ENCODE measurements at places on chromosomes 1 and 21.

- no peaks in the 10 kb centered on the region for H3K36me3 ChIP-seq
- no peaks in the 10 kb centered on the region for H3K27me3 ChIP-seq
- DNase-seq = no peak
- H3K4me3 ChIP-seq = no peak overlapping the region
Measured at GRCh38 chr1:182783068-182783467, 6.5 kb upstream of the NPL start.

GRCh38 chr1:45394342-45394741, 54.1 kb upstream of the MUTYH start:
- no peak overlapping the region for H3K27ac ChIP-seq
- H3K36me3 ChIP-seq = no peaks in the 10 kb centered on the region
- no peaks in the 10 kb centered on the region for H3K27me3 ChIP-seq
- no peak overlapping the region for H3K4me3 ChIP-seq

GRCh38 chr21:46188226-46189212, 4.3 kb upstream of the SPATC1L start:
- DNase-seq = peak; percentile 86
- H3K27ac ChIP-seq = peak overlapping the region; percentile 52
- peaks cover 42% of the 10 kb centered on the region for H3K36me3 ChIP-seq

GRCh38 chr1:40740039-40740996, 43.3 kb upstream of the KCNQ4 start:
- H3K27ac ChIP-seq = peak overlapping the region; percentile 55
- no peaks in the 10 kb centered on the region for H3K27me3 ChIP-seq
- peak; percentile 72 for DNase-seq
- peaks cover 61% of the 10 kb centered on the region for H3K4me1 ChIP-seq
- H3K4me3 ChIP-seq = no peak overlapping the region
- H3K36me3 ChIP-seq = no peaks in the 10 kb centered on the region

GRCh38 chr1:27535386-27535785, 45.4 kb upstream of the WASF2 start:
- H3K4me1 ChIP-seq = peaks cover 56% of the 10 kb centered on the region
- H3K36me3 ChIP-seq = peaks cover 15% of the 10 kb centered on the region
- peak overlapping the region; percentile 92 for H3K27ac ChIP-seq
- no peaks in the 10 kb centered on the region for H3K27me3 ChIP-seq
- no peak overlapping the region for H3K4me3 ChIP-seq

GRCh38 chr1:74245168-74245772, 10.1 kb downstream of the TNNI3K start:
- no peak overlapping the region for H3K27ac ChIP-seq
- no peak overlapping the region for H3K4me3 ChIP-seq

DNA sequence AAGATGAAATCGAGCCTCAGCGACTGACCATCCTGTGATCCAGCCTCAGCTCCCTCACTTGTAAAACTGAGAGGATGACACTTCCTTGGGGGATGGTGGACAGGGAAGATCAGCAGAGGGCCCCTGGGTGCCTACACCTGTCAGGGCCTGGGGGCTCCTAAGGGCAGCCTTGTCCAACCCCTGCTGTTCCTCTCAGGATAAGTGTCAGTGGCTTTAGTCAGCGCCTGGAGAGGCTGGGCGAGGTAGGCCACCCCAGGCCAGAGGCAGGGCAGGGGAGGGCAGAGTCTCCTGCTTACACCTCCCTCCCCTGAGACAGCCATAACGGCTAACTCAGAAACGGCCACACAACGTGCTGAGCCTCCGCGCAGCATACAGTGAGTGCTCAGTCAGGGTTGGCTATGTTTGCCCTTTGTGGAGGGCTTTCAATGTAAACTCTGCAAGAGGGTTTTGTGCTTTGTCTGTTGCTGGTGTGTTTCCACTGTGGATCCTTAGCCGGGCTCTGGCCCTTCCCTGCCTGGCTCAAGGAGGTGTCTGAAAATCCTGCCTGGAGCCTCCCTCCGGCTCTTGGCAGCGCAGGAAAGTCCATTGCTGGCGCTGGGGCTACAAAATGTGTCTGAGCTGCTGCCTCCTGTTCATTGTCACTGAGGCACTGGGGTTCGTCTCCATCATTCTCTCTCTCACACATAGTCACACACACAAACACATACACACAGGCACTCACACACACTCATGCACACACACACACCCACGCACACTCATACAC, 588.4 kb downstream of the PTPRU start:
- H3K27ac ChIP-seq = no peak overlapping the region
- H3K36me3 ChIP-seq = no peaks in the 10 kb centered on the region
- peaks cover 17% of the 10 kb centered on the region for H3K27me3 ChIP-seq
- no peaks in the 10 kb centered on the region for H3K4me1 ChIP-seq
- DNase-seq = no peak
- no peak overlapping the region for H3K4me3 ChIP-seq

DNA sequence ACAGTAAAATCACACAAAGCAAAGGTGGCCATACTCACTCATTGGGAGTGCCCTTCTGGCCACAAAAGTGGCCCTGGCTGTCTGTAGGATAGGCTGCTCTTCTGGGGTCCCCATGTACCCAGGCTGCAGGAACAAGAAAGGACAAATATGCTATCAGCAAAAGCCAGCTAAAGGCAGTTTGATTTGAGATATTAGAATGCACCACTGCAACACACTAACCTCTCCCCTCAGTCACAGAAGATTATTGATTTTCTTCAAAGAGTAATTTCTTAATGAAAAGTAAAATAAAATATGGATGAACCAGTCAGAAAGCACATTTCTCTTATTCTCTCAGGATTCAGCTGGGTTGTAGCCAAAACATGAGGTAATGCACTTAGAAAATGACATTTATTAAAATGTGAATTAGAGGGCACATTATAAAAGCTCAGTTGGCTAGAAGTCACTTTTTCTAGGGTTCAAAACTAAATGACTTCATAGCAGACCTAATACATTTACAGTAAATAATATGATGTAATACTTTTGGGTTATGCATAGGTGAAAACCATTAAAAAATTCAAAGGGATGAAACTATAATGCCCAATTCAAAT, 140.8 kb downstream of the LHX8 start:
- no peak overlapping the region for H3K27ac ChIP-seq
- no peak overlapping the region for H3K4me3 ChIP-seq
- no peak for DNase-seq
- H3K4me1 ChIP-seq = no peaks in the 10 kb centered on the region

DNA sequence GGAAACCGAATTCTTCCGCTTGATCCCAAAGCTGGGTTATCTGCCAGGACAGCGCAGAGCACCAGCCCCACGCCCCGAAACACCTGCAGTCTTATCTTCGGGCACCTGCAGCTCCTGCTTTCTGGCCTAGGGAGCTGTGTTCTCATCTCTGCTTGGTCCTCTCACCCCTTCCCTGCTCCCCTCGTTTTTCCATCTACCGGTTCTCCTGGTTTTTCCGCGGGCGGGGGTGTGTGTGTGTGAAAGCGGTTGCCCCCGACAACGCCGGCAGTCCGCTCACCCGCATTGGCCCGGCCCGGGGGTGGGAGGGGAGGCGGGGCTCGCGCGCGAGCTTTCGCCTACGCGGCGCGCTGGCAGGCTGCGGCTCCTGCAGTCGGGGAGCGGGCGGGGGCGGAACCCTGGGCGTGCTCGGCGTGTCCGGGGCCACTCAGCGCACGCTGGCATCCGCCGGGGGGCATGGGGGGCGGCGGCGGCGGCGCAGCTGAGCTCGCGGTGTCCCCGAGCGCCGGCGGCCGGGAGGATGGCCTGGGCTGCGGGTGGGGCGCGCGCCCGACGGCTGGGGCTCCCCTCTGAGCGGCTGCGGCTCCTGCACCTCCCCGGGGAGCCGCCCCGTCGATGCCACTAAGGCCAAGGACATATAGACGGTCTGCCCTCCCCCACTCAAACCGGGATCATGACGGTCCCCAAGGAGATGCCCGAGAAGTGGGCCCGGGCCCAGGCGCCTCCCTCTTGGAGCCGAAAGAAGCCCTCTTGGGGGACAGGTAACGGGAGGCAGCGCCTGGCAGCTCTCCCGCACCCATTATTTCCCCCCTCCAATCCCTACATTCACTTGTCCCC, 3.2 kb downstream of the ATP8B2 start:
- peaks cover 44% of the 10 kb centered on the region for H3K4me1 ChIP-seq
- H3K4me3 ChIP-seq = peak overlapping the region; percentile 56
- no peaks in the 10 kb centered on the region for H3K27me3 ChIP-seq
